SHP77 (cell line): ENCODE measurements at places on chromosomes 1 and 21.

DNA sequence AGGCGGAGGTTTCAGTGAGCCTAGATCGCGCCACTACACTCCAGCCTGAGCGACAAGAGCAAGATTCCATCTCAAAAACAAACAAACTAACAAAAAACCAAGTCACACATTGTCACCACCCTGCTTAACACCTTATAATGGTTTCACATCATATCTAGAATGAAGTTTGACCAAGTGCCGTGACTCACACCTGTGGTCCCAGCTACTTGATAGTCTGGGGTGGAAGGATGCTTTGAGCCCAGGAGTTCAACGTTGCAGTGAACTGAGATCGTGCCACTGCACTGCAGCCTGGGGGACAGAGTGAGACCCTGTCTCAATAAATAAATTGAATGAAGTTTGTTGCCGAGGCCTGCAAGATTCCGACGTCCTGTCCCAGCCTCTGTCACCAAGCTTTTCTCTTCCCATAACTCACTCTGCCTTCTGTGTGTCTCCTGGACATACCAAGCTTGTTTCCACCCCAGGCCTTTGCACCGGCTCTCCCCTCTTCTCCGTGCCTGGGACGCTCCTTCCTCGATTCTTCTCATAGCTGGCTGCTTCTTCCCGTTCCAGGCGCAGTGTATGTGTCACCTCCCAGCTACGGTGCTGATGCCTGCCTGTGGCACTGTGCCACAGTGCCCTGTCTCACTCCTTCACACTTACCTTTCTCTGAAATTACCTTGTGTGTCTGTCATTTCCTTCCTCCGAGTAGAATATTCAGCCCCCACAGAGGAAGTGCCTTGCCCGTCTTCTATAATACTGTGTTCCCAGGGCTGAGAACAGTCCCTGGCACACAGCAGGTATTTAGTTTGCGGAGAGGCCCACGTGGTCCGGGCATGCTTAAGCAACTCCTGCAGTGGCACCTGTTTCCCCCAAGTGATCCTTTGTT is 3.8 kb upstream of the SELENON start:
- DNase-seq = peak; percentile 63

GRCh38 chr1:220326578-220326977 is 54.3 kb upstream of the RAB3GAP2 start:
- no peak for DNase-seq

DNA sequence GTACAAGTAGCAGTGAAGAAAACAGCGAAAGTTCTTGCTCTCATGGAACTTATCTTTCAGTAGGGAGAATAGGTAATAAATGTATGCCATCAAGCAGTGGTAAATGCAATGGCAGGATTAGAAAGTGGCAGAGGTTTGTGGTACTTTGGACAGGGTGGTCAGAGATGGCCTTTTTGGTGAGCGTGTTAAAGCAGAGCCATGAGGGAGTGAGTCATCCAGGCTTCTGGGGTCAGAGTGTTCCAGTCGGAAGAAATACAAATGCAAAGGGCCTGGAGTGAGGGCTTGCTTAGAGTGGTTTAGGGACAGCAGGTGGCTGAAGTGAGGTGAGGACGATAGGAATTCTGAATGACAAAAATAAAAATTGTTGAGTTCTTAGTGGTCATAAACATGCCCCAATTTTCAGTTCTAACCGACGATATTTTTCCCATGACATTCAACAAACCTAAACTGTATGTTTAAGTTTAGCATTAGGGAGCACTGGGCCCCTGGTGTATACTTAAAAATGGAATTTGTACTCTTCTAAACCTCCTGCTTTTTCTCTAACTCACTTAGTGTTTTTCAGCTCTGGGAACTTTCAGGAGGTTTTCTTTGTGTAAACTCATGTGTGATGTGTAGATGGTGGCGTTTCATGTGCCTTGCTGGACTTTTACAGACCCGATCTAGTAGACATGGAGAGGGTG is 78.2 kb downstream of the MACF1 start:
- no peak for DNase-seq

DNA sequence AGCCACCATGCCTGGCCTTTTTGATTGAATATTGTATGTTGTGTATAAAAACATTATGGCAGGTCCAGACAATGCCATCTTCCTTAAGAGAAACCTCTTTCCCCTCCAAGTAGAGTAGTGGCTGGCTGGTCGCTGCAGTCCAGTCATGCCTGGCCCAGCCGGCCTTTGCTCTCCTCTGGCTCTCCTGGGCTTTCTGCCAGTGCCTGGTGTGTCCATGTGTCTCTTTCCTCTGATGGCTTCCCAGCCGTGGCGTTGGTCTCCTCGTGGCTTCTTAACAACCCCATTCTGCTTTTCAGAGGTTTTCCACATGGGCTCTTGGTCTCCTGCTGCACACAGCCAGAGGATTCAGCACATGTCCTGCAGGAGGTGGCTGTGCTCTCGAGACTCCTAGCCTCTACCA is 58.7 kb downstream of the DIP2A start:
- DNase-seq = no peak

- no peak for DNase-seq
Measured at GRCh38 chr21:36918291-36918690, 48.2 kb downstream of the HLCS start.

- DNase-seq = no peak
Measured at GRCh38 chr1:230794871-230795605, 47.9 kb downstream of the CAPN9 start.

GRCh38 chr1:62595647-62596046 is 1.7 kb upstream of the ANGPTL3 start:
- no peak for DNase-seq
